Activated CD8-positive, alpha-beta memory T cell treated with anti-CD3 and anti-CD28 coated beads, Interleukin-2, amount 10 ng/mL, durations not matched to agents 7 days and 5 days (primary cell): ENCODE measurements at places on chromosomes 5 and 9. TPM values are rescaled to one million over a fixed set of nuclear protein-coding genes. Genes with fewer than 3 reads are reported as not detected.
A peak's percentile ranks its signal among the peaks of the same experiment; 100 is the strongest.

DNA sequence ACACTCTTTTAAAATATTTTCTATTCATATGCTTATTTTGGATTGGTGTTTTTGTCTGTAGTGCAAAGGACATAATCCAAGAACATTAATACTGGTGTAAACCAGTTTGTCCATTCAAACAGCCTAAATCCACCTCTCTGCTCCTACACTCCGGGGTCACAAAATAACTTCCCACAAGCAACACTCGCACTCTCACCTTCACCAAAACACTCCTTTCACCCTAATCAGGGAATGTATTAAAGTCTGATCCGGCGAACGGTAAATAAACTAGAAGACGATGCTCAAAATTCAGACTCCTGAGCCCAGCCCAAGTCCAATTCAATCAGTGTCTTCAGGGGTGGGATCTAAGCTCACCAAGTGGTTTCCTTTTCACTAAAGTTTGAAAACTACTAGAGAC, 649 bp downstream of the AP3B1 start:
- no peak for DNase-seq
- peak overlapping the region; percentile 98 for H3K27ac ChIP-seq
- H3K27me3 ChIP-seq, result peaks cover 2% of the 10 kb centered on the region
- peak overlapping the region; percentile 90 for H3K4me3 ChIP-seq

DNA sequence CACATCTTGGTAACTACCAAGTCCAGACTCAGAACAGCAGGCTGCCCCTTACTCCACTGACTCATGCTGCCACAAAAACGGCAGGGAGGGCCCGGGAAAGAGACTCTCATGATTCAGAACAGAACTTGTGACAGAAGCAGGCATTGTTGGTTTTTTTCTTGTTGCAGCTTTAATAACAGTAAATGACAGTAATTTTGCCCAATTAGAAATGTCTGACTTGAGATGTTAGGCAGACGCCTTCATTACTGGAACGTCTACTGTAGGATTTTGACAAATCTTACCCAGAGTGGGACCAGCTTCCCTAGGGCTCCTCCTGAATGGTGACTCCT, 77.9 kb downstream of the SEMA5A start:
- H3K36me3 ChIP-seq, result no peaks in the 10 kb centered on the region
- H3K4me1 ChIP-seq, result no peaks in the 10 kb centered on the region
- H3K4me3 ChIP-seq, result no peak overlapping the region
- H3K27me3 ChIP-seq, result no peaks in the 10 kb centered on the region
- DNase-seq, result no peak

DNA sequence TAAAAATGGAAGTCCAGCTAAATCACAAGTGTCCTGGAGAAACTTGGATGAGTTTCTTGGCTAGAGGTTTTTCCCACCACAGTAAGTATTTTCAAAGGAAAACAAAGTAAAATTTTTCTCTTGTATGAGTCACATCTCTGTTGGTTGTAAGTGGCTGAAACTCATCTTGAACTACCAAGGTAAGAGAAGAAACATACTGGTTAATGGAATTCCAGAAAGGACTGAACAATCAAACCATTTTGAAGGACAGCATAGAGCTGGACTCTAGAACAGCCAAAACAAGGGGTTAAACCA, 102.8 kb upstream of the CDKN2B start:
- H3K4me3 ChIP-seq, result no peak overlapping the region
- no peak for DNase-seq
- H3K27me3 ChIP-seq, result peaks cover 74% of the 10 kb centered on the region
- H3K4me1 ChIP-seq, result peaks cover 4% of the 10 kb centered on the region
- H3K27ac ChIP-seq, result no peak overlapping the region
- peaks cover 10% of the 10 kb centered on the region for H3K36me3 ChIP-seq

DNA sequence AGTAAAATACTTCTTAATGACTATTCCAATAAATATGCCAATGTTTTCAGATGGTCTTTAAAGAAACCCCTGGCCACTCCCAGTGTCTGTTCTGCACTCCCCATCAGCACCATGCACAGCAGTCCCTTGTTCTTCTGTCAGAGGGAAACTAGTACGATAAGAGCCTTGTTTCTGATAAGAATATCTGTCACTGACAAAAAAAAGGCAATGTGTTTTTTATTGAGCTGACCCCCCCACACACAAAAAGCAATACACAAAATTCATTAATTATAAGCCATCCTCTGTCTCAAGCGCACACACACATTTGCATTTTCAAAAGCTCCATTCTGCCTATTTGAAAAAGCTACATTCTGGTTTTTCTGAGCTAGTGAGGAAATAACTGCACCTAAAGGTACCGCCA, 119.1 kb downstream of the ENC1 start:
- H3K4me1 ChIP-seq, result no peaks in the 10 kb centered on the region
- H3K27me3 ChIP-seq, result peaks cover 6% of the 10 kb centered on the region

- H3K36me3 ChIP-seq, result no peaks in the 10 kb centered on the region
- H3K4me1 ChIP-seq, result peaks cover 2% of the 10 kb centered on the region
- no peak overlapping the region for H3K4me3 ChIP-seq
- H3K27ac ChIP-seq, result no peak overlapping the region
- H3K27me3 ChIP-seq, result peaks cover 31% of the 10 kb centered on the region
Observed at GRCh38 chr5:90421136-90421535, 11.6 kb upstream of the CETN3 start.

DNA sequence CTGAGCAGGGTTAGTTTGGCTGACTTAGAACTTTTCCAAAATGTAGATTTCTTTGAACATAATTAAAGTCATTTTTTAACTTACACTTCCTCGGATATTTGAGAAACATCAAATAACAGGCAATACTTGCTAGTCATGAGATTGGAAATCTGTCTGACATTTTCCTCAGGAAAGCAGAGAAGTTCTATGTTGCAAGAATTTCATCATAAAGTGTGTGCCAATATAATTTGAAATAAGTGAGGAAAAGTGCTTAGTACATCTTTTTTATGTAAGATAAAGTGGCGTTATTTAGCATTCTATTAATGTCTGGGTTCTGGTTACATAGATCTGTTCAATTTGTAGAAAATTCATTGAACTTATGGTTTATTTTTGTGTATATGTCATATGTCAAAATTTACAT, 48.7 kb upstream of the C5orf47 start:
- no peak overlapping the region for H3K4me3 ChIP-seq
- H3K27me3 ChIP-seq, result no peaks in the 10 kb centered on the region
- peaks cover under 1% of the 10 kb centered on the region for H3K36me3 ChIP-seq
- H3K27ac ChIP-seq, result no peak overlapping the region
- no peak for DNase-seq
- no peaks in the 10 kb centered on the region for H3K4me1 ChIP-seq

GRCh38 chr5:76855961-76856360, 6.1 kb downstream of the S100Z start:
- peak; percentile 71 for DNase-seq
- peaks cover 40% of the 10 kb centered on the region for H3K4me1 ChIP-seq
- peaks cover 27% of the 10 kb centered on the region for H3K36me3 ChIP-seq
- no peaks in the 10 kb centered on the region for H3K27me3 ChIP-seq

- H3K4me1 ChIP-seq, result peaks cover 2% of the 10 kb centered on the region
- no peaks in the 10 kb centered on the region for H3K27me3 ChIP-seq
- no peak overlapping the region for H3K4me3 ChIP-seq
- H3K36me3 ChIP-seq, result peaks cover 1% of the 10 kb centered on the region
- no peak for DNase-seq
Observed at GRCh38 chr5:127957701-127958239, 125.8 kb upstream of the SLC12A2 start.

DNA sequence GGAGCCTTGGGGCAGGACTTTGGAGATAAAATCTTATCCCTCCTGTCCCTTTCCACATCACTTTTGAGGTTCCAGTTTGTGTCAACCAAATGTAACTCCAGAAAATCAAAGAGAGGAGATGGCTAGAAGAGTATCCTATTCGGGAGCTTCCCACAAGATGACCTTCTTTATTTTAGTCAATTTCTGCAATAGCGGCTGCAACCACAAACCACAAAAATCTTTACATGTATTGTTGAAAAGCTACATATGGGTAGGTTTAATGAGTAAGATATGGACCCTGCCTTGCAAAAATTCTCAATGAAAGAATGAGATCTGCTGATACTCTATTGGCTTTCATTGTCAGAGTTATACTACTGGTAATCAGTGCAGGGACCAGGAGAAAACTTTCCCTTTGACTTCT, 92.2 kb upstream of the MAMDC2 start:
- no peak overlapping the region for H3K4me3 ChIP-seq
- DNase-seq, result no peak
- H3K36me3 ChIP-seq, result no peaks in the 10 kb centered on the region

DNA sequence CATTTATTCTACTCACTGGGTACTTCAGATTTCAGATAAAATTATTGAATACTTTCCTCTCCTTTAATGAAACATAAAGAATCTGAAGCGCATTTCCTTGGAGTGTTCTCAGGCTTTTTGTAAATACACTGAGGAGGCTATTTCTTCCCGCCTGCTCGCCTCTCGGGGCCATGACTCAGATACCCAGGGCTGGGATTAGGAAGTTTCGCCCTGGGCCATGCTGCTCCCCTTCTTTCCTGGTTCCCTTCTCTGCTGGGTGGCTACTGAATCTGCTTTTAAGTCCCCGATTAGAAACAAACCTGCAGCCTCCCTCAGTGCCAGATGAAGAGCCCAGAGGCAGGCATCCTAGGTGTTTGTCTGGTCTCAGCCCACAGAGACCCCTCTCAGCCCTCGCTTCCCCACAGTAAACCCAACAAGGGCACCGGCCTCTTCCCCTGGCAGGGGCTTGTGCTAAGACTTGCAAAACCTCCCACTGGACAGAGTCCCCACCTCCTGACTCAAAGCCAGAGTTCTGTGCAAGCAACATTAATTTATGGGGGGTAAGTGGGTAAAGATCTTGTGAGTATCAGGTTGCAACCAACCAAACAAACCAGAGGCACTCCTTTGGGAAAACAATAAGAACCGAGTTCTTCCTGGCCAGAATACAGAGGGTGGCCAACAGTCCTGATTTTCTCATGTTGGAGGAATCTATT, 30.7 kb upstream of the IRX1 start:
- no peak for DNase-seq
- no peaks in the 10 kb centered on the region for H3K27me3 ChIP-seq
- no peaks in the 10 kb centered on the region for H3K36me3 ChIP-seq
- no peak overlapping the region for H3K4me3 ChIP-seq
- no peak overlapping the region for H3K27ac ChIP-seq
- no peaks in the 10 kb centered on the region for H3K4me1 ChIP-seq

DNA sequence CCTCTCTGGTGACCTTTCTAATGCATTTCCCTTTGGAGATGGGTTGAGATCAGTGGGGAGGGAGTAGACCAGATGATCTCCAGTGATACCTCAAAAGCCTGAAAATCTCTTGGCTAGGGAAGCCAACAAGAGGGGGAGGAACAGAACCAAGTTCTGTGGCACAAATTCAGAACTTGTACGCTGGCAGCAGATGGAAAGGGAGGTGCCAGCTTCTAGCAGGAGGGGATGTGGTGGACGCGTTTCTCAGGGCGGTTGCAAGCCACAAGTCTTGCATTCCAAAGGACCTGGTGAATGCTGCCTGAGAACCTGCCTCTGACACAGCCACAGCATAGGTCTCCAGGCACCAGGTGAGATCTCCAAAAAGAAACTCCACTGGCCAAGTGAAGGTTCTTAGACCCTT, 13.4 kb downstream of the SLIT3 start:
- no peaks in the 10 kb centered on the region for H3K4me1 ChIP-seq
- H3K27ac ChIP-seq, result no peak overlapping the region
- DNase-seq, result no peak
- no peaks in the 10 kb centered on the region for H3K27me3 ChIP-seq

DNA sequence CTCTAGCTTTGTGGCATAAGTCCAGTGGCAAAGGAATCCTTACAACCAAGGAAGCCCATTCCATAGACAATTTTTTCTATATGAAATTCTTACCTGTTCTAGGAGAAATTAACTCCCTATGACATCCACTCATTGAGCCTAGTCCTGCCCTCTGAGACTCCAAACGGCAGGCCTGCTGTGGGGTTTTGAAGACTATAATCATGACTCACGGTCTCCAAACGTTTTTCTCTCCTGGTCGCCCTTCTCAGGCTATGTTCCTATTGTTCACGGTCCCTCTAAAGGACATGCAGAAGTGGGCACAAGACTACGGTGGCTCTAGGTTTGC, 611 bp downstream of the EXOSC3 start:
- H3K27me3 ChIP-seq, result no peaks in the 10 kb centered on the region
- H3K36me3 ChIP-seq, result peaks cover 32% of the 10 kb centered on the region
- H3K4me1 ChIP-seq, result peaks cover 38% of the 10 kb centered on the region
- H3K4me3 ChIP-seq, result peak overlapping the region; percentile 96

The DND1 gene
- total RNA-seq, result 2.8 TPM

The FBXL17 gene
- 6.6 TPM for total RNA-seq

The SPINK13 gene
- total RNA-seq, result not detected
